ENCODE measurements at places on chromosomes 7 and 10. TPM values are rescaled to one million over a fixed set of nuclear protein-coding genes. Genes with fewer than 3 reads are reported as not detected.

SUN3 gene
- not detected for total RNA-seq

PRPS1L1 gene
- not detected for total RNA-seq

RP9 gene
- total RNA-seq, result 18.4 TPM

TDRD1 gene
- 0.04 TPM for total RNA-seq

DPP6 gene
- total RNA-seq, result 21.1 TPM

LANCL2 gene
- total RNA-seq, result 15.3 TPM

IGFBP1 gene
- total RNA-seq, result not detected

MRLN gene
- 0.91 TPM for total RNA-seq

HOXA4 gene
- total RNA-seq, result 29.4 TPM

BAIAP2L1 gene
- 1.8 TPM for total RNA-seq

MYH16 gene
- 0.14 TPM for total RNA-seq

KAZALD1 gene
- total RNA-seq, result 1.9 TPM

GPNMB gene
- 6.3 TPM for total RNA-seq

LIPJ gene
- total RNA-seq, result not detected

Measured in motor neuron (in vitro differentiated cells).